ENCODE measurements at places on chromosomes 16 and 17.
A peak's percentile ranks its signal among the peaks of the same experiment; 100 is the strongest.

GRCh38 chr16:57826052-57826451, 23.8 kb upstream of the KIFC3 start:
- DNase-seq: no peak

DNA sequence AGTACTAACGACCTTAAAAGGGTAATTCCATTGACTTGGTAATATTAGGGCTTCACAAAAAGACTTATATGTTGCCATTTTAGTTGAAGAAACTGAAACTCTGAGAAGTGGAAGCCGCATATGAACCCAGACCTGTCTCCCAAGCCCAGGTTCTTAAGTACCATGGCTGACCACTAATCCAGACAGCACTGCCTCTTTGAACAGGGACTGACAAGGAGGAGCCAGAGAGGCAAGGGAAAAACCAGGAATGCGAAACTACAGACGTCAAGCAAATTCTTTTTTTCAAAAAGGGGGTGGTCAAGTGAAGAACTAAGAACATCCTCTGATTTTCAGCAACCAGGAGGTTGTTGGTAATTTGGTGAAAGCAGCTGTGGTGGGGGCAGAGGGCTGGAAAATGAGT, 15.2 kb downstream of the CYB5D1 start:
- DNase-seq: no peak

GRCh38 chr16:30478766-30479478, 6.4 kb downstream of the ITGAL start:
- DNase-seq: no peak

DNA sequence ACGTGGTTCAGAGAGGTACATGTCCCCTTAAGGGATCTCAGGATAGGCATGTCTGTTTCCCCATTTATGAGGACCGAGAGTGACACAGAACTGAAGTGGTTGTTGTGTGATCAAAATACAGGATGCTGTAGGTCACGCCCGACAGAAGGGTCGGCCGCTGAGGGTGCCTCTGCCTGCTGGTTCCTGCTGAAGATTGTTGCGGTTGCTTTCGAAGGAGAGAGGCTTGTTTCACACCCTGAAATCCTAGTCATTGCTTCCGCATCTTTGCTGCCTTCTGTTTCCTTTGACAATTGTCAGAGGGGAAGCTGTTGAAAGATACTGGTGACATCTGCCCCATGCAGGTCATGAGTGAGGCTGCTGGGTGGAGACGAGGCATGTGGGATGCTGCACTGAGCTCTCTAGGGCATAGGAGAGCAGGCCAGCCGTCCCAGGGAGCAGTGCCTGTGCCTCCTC, 3.8 kb upstream of the NAT9 start:
- DNase-seq: no peak

- no peak for DNase-seq
These were observed 74.0 kb upstream of the CREBBP start for GRCh38 chr16:3954411-3954921.

- no peak for DNase-seq
These were observed 17.1 kb downstream of the SPG7 start for GRCh38 chr16:89525146-89525913.

DNA sequence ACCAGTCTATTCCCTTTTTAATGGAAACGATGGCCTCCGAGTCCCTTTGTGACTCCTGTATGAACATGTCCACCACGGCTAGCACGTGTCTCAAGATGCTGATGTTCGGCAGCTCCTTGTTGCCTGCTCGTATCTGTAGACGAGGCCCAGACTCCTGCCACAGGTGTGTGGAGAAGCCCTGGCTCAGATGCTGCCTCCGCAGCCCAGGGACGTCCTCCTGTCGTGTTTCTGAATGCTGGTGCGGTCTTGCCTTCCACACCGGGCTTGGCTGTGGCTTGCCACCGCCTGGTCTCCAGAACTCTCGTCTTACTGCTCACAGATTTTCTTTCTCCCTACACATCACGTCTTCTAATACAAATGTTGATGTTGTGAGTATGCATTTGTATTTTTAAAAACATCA, 17.0 kb downstream of the FOXF1 start:
- no peak for DNase-seq

- DNase-seq: no peak
These were observed 11.4 kb downstream of the ARSG start for GRCh38 chr17:68302666-68303065.

DNA sequence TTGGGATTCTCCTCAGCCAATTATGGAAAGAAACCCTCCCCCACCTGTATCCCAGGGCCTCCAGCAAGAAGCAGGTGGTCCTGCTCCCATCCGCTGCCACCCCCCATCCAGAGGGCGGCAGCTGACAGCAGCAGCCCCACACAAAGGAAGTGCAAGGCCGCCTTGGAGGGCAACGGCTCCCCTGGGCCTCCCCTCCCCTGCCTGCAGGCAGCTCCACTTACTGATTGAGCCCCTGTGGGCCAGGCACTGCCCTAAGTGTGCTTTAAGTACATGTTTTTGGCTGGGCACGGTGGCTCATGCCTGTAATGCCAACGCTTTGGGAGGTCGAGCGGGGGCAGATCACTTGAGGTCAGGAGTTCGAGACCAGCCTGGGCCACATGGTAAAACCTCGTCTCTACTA, 257.6 kb downstream of the PARN start:
- no peak for DNase-seq

GRCh38 chr16:74673876-74674275, 7.2 kb upstream of the RFWD3 start:
- DNase-seq: no peak

- peak; percentile 64 for DNase-seq
These were observed 497.5 kb upstream of the SALL1 start for GRCh38 chr16:51648526-51648925.

GRCh38 chr17:10046786-10047785, 142.0 kb upstream of the RCVRN start:
- DNase-seq: no peak

- no peak for DNase-seq
These were observed 5.0 kb downstream of the NFATC3 start for GRCh38 chr16:68090130-68090529.

DNA sequence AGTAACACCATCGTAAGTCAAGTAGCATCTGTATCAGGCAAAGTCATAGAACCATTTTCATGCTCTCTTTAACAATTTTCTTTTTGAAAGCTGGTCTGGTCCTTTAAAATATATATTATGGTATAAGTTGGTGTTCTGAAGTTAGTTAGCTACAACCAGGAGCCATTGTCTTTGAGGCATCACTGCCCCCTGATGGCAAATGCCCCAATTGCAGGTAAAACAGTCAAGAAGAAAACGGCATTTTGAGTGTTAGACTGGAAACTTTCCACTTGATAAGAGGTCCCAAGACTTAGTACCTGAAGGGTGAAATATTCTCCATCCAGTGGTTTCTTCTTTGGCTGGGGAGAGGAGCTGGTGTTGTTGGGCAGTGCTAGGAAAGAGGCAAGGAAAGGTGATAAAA, 14.1 kb downstream of the TP53 start:
- no peak for DNase-seq

GRCh38 chr17:323181-323580, 29.4 kb downstream of the RPH3AL start:
- DNase-seq: no peak

- peak; percentile 68 for DNase-seq
These were observed 480 bp downstream of the TXNL4B start for GRCh38 chr16:72092832-72093447.

DNA sequence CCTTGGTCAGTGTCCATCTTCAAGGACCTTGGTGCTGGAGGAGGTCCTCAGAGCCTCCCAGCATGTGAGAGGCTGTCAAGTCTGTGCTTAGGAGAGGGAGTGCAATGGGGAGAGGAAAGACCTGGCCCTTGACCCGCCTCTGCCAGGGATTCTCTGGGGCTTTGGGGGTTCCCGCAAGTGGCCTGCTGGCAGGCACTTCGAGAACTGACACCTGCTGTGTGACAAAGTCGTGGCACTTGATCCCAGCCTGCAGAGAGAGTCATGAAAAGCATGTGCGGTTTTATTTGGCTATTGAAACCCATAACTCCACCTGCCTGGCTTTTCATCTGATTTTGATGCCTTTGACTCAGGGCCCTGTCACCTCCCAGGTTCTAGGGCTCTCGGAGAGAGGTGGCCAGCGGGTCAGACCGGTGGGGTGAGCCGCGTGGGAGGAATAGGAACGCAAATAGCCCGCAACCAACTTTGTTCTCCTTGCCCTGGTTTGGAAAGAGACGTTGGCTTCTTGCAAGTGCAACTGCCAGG, 42.8 kb upstream of the GSE1 start:
- no peak for DNase-seq

All from astrocyte of the spinal cord (primary cell).